ENCODE measurements at places on chromosomes 7 and 10.

DNA sequence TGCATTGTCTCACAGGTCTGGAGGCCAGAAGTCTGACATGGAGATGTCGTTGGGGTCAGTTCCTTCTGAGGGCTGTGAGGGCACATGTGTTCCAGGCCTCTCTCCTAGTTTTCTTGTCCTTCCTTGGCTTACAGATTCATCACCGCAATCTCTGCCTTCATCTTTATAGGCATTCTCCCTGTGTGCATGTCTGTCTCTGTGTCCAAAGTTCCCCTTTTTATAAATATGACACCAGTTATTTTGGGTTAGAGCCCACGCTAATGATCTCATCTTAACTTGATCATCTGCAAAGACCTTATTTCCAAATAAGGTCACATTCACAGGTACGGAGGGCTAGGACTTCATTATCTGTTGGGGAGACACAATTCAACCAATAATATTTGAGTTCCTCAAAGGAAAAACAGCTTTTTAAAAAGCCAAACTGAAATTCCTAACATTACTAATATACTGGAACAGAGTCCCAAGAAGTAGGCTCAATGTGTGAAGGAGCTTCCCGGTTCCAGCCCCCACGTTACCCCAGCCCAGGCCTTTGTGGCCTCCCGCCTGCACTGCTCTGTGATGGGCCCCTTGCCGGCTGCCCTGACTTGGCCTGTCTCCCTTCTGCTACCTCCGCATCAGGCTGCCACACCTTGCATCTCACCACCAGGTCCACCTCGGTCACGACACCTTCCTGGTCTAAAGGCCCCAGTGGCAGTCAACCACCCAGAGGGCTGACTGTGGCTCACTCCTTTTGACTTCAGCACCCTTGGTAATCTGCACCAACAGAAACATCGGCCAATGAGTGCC lies 142.7 kb downstream of the KCNMA1 start:
- DNase-seq, result no peak

GRCh38 chr7:36474283-36475010 lies 84.8 kb downstream of the ANLN start:
- no peak for DNase-seq

DNA sequence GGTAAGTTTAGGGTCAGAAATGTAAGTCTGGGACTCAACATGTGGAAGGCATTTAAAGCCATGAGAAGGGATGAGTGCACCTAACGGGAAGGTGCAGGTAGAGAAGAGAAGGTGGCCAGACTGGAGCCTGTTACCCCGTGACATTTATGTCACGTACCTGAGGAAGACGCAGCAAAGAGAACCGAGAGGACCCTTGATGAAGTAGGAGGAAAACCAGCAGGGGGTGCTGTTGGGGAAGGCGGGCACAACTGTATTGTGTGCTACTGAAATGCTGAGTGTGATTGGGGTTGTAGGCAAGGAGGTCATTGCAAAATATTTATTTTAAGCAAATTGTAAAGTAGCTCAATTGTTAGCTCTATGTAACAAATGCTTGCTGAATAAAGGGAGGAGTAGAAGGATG lies 338.2 kb upstream of the PRKCQ start:
- peak; percentile 54 for DNase-seq

DNA sequence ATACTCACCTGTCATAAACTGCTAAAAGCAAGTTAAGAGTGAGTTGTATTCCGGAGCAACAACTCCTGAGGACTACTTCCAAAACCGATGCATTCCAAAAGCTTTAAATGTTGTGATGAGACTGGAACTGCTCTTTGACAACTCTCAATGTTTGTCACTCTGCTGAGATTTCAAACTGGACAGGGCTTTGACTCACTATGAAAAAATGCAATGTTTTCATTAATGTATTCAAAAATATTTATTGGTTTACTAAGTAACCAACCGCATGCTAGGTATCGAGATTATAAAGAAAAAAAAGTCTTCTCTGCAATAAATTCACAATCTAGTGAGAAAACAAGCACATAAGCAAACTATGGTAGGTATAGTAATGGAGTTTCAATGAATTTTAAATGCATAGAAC lies 107.9 kb upstream of the GNAI1 start:
- DNase-seq, result no peak

DNA sequence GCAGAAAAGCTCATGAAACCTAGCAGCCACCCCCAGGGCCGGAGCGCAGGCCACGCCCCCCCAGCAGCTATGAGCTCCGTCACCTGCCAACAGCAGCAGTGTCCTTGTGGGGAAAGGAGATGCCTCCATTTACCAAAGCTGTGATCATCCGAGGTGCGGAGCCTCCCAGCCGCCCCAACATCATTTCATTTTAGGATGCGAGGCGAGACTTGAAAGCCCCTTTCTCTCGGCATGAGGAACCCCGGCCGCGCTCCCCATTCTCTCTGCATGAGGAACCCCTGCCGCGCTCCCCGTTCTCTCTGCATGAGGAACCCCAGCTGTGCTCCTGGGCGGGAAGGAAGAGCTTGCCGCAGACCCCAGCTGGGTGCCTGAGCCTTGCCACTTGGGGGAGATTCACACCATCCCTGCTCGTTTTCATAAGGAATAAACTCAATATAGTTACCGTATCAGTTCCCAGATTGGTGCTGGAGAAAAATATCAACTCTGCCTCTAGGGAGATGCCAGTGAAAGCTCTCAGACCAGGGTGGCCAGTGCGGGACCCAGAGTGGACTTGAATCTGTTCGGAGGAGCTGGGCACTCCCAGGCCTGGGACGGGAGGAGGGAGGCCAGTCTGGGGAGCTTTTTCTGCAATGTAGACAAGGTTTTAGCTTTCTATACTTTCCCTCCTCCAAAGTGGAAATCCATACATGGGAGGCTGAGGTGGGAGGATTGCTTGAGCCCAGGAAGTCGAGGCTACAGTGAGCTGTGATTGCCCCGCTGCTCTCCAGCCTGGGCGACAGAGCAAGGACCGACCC lies 35.0 kb downstream of the JAKMIP3 start:
- DNase-seq, result no peak

- no peak for DNase-seq
Observed at GRCh38 chr10:54363390-54363789, 437.6 kb downstream of the PCDH15 start.

DNA sequence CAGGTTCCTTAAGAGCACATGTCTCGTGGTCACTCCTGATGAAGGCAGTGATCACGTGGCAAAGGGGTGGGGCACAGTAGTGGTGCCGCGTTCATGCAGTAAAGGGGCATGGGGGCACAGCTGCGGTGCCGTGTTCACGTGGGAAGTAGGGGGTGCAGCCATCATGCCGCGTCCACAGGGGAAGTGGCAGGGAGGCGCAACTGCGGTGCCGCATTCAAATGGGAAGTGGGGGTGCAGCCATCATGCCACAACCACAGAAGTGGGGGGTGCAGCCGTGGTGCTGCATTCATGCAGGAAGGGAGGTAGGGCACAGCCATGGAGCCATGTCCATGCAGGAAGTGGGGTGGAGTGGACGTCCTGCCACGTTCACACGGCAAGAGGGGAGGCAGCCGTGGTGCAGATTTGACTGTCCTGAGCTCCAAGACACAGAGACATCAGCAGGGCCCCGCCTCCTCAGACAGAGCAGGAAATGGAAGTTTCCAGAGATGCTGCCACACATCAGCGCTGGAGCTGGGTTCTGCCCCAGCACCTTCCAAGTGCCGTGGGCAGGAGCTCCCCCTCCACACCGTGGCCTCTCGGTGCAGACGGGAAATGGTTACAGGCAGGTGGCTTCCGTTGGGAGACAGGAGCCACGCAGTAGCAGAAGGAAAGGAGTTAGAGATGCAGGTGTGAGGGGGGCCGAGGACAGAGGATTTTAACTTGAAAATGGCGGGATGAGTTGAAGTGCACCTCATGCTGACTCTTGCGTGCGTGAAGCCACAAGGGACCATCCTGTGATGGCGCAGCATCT lies 95.0 kb upstream of the DDC start:
- no peak for DNase-seq

DNA sequence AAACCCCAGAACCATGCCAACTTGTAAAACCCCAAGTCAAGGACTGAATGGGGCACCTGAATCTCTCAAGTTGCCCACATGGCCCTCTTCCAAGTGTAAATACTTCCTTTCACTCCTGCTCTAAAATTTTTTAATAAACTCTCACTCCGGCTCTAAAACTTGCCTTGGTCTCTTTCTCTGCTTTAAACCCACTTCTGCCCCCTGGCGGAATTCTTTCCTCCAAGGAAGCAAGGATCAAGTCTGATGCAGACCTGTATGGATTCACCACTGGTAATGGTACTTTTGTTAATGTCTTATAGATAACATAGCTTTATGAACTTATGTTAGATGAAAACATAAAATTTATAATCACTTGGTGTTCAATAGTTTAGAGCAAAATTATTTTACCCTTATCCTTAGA lies 33.8 kb downstream of the SLC16A9 start:
- DNase-seq, result no peak

DNA sequence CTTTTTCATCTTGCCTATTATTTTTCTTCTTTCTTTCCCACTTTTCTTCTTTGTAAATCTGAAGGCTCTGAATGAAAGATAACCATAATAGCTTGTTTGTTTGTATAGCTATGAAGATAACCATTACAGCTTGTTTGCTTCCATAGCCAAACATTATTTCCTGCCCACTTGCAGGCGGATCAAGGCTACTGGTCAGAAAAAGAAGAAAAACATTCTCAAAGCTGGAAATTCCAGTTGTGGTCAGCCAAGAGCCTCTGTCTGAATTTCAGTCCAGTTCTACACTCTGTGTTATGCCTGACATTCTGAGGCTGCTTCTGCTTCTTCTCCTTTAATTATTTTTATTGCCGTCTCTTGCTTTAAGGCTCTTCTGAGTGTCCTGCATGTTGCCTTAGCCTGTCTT lies 48.9 kb downstream of the TMEM178B start:
- DNase-seq, result no peak

DNA sequence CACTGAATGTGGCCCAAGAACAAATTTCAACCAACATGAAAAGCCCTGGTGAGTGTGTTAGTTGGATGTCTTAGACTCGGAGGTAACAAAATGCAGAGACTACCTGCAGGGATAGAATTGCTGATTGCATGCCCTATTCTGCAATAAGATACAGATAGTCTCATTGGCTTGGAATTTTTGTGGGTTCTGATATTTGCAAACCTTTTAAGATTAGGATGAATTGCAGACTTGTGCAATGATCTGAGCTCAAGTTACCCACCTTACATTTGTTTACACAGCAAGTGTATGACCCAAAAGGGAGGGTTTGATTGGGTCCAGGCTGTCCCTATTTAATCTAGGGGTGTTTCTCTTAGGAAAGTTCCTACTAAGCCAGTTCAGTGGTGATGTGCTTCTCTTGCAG lies 45.4 kb downstream of the GPR37 start:
- DNase-seq, result no peak

- no peak for DNase-seq
Observed at GRCh38 chr10:23198610-23198939, 6.5 kb downstream of the PTF1A start.

DNA sequence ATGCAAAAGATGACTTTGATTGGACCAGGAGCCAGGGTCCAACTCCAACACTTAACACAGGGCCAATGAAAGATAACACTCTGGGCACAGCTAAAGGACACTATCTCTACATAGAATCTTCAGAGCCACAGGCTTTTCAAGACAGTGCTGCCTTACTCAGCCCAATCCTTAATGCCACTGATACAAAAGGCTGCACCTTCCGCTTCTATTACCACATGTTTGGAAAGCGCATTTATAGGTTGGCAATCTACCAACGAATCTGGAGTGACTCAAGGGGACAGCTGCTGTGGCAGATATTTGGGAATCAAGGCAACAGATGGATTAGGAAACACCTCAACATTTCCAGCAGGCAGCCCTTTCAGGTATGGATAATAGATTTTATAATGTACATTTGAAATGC lies 160.7 kb downstream of the MALRD1 start:
- no peak for DNase-seq

DNA sequence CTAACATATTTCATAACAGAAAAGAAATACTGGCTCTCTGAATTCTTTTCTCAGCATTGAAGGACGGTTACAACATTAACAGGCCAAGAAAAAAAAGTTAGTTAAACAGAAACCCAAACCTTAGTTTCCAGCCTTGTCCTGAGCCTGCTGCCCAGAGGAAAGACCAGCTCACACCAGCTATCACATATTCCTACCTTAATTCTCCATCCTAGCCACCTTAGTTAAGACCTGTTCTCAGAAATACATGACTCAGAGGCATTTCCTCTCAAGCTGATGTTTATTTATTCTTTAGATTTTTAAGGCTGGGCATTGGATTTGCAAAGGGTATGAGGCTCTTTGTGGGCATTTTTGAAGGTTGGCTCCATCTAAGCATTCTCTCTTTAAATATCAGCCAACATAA lies 34.3 kb upstream of the ADAM12 start:
- DNase-seq, result no peak

- DNase-seq, result no peak
Observed at GRCh38 chr7:7216279-7216678, 33.9 kb downstream of the C1GALT1 start.

DNA sequence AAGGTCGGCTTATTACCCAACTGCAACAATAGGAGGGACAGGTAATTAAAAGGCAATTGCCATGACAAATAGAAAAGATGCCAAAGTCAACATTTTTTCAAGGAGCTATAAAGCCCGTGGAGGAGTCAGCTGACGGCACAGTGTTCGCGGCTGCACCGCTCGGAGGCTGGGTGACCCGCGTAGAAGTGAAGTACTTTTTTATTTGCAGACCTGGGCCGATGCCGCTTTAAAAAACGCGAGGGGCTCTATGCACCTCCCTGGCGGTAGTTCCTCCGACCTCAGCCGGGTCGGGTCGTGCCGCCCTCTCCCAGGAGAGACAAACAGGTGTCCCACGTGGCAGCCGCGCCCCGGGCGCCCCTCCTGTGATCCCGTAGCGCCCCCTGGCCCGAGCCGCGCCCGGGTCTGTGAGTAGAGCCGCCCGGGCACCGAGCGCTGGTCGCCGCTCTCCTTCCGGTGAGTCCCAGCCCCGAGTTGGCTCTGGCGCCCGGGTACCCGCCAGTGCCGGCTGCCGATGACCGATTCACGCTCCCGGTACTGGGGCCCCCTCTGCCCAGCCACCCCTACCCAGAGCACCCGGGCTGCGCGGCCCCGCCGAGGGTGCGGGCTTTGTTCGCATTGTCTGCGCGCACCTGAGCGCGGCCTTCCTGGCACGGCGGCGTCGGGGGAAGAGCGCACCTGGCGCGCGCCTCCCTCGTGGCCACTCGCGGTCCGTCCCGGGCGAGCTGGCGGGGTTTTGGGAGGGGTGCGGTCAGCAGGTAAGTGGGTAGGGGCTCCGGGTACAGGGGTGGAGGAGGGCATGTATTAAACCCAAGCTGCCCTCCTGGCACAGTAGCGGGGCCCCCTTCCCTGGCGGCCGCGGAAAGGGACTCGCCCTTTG lies at the start of gene VWA2:
Gene VWA2 (plus strand): TSS at position 138 of the 877 bp plus-strand sequence. CDS start 9,460 bp downstream, outside the sequence.
- no peak for DNase-seq

DNA sequence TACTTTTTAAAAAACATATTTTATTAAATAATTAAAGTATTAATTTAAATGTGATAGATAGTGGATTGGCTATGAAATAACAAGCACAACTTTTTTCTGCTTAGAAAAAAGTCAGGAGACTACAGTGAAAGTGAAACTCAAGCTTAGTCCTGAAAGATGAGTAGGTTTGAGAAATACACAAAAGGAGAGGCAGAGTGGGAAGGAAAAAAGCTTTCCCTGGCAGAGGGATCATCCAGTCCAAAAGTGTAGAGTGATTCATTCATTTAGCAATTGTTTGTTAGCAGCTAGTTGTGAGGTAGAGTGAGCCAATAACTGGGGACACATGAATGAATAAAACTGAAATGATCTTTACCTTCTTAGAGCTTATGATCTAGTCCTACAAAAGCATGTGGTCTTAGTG lies 93.5 kb downstream of the FOXP2 start:
- no peak for DNase-seq

- DNase-seq, result no peak
Observed at GRCh38 chr10:28842321-28842720, 165.0 kb downstream of the BAMBI start.

- DNase-seq, result no peak
Observed at GRCh38 chr10:31120961-31121685, 89.5 kb upstream of the ZNF438 start.

- no peak for DNase-seq
Observed at GRCh38 chr7:32893207-32893524, 1.6 kb upstream of the KBTBD2 start.

Data from central memory CD8-positive, alpha-beta T cell (primary cell).